ENCODE measurements at places on chromosomes 12 and 14.

DNA sequence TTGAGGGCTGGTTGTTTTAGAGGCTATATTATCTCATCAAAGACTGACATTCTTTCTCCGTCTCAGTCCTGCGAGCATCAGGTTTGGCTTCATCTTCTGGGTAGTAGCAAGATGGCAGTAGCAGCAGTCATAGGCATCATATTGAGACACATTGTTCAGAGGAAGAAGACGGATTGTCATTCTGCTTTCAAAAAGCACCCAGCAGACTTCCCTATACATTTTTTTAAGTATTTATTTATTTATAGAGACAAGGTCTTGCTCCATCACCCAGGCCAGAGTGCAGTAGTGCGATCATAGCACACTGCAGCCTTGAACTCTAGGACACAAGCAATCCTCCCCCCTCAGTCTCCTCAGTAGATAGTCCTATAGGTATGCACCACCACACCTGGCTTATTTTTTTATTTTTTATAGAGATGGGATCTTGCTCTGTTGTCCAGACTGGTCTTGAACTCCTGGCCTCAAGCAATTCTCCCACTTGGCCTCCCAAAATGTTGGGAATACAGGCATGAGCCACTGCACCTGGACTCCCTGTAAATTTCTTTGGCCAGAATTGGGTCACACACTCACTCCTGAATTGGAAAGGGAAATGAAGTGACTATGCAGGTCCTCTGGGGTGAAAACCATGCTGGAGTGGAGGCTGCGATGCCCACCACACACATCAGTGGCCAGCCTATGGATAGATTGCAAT, 125.4 kb downstream of the SLC38A6 start:
- DNase-seq = no peak

DNA sequence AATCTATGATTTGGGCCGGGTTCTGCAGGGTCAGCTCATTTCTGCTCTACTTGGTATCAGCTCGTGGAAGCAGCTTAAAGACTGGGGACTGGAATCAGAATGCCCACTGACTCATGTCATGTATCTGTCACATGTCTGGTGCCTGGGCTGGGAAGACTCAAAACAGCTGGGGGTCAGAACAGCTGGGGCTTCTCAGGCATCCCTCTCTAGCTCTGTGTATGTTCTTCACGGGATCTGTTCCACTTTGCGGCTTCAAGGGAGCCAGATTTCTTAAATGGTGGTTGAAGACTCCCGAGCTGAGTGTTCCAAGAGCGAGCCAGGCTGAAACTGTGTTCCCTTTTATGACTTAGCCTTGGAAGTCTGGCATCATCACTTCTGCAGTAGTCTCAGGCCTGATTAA, 11.9 kb downstream of the AEBP2 start:
- DNase-seq = no peak

DNA sequence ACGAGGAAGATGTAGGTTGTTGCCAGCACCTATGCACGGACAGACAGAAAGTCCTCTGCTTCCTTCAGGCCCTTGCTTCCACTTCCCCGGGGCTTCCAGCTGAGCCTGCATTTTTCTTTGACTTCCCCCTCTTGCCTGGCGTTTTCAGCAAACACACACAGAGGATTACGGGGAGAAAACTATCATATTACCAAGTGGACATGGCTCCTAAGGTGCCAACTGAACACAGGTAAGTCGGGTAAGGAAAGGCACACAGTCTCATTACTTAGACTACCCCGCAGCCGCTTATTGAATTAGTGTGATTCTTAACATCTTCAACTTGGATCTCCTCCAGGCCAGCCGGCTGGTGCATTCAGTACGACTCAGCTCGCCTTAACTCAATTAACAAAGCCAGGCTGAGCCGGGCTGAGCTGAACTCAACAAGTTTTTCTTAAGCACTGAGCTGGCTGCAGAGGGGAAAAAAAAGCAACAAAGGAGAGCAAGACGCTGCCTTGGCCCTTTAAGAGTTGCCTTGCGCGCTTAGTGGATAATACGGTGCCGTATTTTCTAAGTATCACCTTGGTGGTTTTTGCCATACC, 19.2 kb upstream of the MAP1LC3B2 start:
- no peak for DNase-seq

DNA sequence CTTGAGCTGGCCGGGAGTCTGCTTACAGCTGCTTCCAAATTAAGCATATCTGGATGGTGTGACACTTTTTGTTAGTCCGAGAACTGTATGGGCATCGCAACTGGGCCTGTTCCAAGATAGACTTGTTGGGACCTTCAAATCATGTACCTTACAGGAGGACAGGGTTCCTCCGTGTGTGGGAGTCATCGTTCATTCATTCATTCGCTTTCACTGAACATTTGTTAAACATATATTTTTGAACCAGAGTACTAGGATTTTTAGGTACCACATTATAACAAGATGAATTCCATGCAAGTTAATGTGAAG, 387 bp upstream of the IPO8 start:
- no peak for DNase-seq

DNA sequence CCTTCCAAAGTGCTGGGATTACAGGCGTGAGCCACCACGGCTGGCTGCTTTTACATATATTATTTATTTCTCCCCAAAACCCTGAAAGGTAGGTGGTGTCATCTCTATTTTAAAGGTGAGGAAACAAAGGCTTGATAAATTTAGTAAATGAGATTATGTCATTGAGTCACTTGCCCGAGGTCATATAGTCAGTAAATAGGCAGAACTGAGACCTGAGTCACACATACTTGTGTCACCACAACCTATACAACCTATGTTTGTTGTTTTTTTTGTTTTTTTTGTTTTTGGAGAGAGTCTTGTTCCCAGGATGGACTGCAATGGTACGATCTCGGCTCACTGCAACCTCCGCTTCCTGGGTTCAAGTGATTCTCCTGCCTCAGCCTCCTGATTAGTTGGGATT, 12.8 kb downstream of the TSFM start:
- no peak for DNase-seq

DNA sequence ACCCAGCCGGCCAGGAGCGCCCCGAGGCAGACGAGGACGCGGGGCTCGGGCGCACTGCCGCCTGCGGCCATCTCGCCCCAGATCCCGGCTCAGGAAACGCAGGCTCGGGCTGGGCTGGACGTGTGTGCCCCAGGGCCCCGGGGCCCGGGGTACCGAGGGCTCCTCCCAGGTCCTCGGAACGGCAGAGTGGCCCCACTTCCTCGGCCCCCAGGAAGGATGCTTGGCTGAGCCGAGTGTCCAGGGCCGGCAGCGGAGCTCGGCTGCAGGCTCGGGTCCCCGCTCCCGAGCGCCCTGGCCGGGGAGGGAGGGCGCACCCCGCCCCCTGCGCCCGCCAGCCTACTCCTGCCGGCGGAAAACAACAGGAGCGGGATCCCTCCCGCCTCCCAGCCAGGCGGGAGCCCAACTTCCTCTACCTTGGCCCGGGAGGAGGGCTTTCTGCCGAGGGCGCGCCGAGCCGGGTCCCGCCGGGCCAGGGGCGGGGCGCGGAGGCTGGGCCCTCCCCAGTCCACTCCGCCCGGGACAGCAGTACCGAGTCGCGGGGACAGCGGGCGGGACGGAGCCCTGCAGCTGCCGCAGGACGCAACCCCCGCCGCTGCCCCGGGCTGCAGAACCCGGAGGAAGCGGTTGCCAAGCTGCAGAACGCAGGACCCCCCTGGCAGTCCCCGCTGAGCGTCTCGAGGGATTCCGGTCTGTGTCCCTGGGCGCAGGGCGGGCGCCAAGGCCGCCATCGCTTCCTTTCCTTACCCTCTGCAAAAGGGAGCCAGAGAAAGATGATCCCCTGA, at the start of gene VSIG10:
Gene VSIG10 (minus strand): TSS at position 411 of the 782 bp plus-strand sequence. CDS start 340 bp downstream, at position 71.
- no peak for DNase-seq

- DNase-seq = peak; percentile 14
Measured at GRCh38 chr14:61025251-61026223, 44.5 kb downstream of the SLC38A6 start.

DNA sequence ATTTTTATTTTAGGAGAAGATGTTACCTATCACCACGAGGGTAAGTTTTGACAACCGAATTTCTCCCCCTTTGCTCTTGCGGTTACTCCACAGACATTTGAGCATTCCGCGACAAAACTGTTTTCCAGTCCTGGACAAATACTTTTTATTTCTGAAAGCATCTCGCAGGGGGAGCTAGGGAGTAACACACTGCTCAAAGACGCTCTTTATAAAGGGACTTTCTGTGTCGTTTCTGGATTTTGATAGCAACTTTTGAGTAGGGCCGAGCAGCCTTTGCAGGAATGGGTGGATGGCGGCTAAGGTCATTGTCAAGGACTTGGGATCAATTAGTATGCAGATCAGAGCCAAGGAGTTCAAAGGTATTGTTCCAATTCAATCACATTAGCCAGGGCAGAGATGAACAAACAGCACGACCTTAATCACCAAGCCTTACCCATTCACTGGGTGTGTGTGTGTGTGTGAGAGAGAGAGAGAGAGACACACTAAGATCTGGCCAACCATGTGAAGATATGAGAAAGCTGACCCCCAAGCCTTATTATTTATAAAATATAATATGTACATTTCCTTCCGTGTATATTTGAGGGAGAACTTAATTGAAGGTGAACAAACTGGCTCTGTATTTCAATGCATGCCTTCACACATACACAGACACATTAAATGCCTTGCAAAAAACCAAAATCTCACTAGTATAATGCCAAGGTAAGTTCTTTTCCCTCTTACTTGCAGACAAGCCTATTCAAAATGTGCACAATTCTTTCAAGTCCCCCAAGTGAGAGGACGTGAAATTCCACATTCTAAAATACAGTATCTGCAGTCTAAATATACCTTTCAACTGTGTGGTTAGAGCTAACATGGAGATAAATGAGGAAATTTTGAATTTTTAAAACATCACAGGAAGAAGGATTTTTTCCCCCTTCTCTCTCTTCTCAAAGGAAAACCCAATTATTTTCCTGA, 613.8 kb downstream of the VRK1 start:
- no peak for DNase-seq

DNA sequence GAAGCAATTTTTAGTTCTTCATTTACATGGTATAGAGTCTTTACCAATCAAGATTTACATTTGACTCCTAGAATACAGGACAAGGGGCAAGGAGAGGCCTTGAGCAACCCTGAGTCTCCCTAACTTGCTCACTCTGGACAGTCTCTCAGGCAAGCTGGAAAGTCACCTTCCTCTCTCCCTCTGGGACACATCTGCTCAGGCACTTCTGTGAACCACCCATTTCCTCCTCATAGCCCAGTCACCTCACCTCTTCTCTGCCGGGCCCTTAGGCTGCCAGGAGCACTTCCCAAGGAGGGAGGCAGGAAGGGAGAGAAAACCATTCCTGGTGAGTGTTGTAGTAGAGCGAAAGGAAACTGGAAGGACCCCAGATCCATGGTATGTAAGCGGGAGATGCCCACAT, 202.8 kb downstream of the TTC7B start:
- no peak for DNase-seq

- no peak for DNase-seq
Measured at GRCh38 chr12:5494343-5494742, 62.4 kb downstream of the NTF3 start.

- no peak for DNase-seq
Measured at GRCh38 chr12:24256684-24257083, 307.2 kb upstream of the SOX5 start.

GRCh38 chr12:89393551-89394121, 41.3 kb upstream of the DUSP6 start:
- DNase-seq = no peak

- no peak for DNase-seq
Measured at GRCh38 chr14:65277580-65278270, 134.8 kb upstream of the FUT8 start.

DNA sequence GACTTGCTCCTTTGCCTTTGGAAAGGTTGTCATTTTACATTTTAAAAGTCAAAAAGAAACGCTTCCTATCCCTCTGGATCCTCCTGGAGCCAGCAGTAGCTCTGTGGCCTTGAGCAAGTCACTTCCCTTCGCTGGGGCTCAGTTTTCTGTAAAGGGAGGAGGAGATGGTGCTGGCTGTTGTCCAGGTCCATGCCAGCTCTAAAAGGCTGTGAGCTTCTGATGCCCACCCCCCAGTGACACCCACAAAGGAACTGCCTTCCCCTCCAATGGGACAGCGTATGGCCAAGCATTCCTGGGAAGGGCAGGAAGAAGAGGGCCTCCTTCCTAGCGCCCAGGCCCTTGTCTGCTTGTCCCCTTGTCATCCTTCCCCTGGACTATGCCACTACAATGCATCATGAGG, 81.5 kb downstream of the NTF3 start:
- no peak for DNase-seq

GRCh38 chr14:55819610-55820304, 239.8 kb downstream of the KTN1 start:
- no peak for DNase-seq

DNA sequence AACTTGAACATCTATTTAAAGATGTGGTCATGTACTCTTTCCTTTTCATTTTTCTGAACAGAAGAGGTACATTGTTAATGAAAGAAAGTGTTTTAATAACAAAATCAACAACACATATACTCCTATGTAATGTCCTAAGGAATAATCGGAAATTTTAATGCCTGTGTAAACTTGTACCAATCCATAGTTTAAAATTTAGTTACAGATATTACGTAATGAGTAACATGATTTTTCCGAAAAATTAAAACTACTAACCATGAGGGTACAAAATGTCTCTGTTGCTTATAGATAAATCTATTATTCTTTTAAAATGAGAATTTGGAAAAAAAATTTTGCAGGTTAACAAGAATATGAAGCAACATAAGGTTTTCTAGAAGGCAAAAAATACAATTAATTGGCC, 220.1 kb downstream of the BCAT1 start:
- no peak for DNase-seq

- no peak for DNase-seq
Measured at GRCh38 chr12:69341328-69341727, 6.9 kb upstream of the LYZ start.

GRCh38 chr12:20757-21156, 45.8 kb upstream of the IQSEC3 start:
- DNase-seq = no peak

DNA sequence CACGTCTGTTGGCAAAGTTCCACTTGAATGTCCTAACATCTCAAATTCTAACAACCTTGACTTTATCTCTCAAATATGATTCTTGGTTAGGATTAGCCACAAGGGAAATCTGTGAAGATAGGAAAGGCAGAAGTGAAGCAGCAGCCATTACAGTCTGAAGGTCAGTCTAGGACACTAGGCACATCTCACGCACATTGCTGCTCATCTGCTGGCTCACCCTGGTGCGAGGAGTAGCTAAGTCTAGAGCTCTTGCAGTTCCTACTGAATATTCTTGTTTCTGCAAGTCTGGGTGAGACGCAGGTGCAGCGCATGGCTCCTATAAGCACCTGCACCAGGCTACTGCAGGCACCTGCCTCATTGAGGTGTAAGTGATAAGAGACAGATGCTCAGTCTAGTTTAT, 6.4 kb upstream of the SLC25A3 start:
- no peak for DNase-seq

DNA sequence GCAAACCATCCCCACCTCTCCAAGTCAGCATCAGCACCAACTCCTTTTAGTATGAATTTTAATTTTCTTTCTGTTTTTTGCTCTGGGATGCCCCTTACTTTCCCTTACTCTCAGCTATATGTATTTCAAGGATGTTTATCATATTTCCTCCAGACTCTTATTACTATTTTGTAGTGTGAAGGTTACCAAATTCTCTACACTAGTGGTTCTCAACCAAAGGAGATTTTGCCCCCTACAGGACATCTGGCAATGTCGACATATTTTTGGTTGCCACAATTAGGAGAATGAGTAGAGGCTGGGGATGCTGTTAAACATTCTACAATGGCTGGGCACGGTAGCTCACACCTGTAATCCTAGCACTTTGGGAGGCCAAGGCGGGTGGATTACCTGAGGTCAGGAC, 29.1 kb upstream of the SOS2 start:
- DNase-seq = no peak
